MG63 (cell line): ENCODE measurements at places on chromosomes 5 and 9. TPM values are rescaled to one million over a fixed set of nuclear protein-coding genes. Genes with fewer than 3 reads are reported as not detected.
A peak's percentile ranks its signal among the peaks of the same experiment; 100 is the strongest.

Gene CDKN2B-AS1
- total RNA-seq: not detected in 2 replicates

Gene SLC45A2
- total RNA-seq: not detected in 2 replicates

Gene FRMD3
- 1.1 TPM in 1 of 2 replicates, not detected in the other for total RNA-seq

DNA sequence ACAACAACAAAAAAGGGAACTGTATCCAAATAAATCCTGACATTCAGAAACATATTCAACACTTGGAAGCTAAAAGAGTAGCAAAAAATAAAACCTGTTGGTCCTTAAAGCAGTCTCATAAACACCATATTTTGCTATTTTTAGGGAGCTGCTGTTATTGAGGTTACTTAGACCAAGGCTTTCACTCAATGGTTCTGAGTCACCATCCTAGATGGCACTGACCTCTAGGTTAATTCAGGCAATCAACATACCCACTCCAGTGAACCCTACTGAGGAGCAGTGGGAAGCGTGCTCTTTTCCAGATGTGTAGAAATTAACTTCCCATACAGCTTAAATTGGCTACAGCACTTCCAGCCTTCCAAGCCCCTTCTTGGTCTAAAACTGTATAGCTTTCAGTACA is 5.2 kb downstream of the GNAQ start:
- peak; percentile 31 for DNase-seq

DNA sequence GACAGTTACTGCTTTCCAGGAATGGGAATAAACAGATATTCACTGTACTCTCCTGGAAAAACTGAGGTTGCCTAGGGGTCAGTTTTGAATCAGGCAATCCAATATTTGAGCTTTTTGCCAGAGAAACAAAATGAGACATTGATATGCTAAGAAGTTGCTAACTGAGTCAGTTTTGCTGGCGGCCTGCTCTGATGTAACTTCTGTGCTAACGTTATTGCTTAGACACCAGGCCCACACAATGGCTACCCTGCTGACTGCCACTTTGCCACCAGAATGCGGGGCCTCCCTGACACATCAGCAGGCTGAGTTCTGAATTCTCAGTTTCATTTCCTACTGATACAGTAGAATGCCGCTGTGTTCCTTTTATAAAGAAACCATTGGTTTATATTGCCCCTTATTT is 18.2 kb upstream of the ZNF618 start:
- DNase-seq: no peak

DNA sequence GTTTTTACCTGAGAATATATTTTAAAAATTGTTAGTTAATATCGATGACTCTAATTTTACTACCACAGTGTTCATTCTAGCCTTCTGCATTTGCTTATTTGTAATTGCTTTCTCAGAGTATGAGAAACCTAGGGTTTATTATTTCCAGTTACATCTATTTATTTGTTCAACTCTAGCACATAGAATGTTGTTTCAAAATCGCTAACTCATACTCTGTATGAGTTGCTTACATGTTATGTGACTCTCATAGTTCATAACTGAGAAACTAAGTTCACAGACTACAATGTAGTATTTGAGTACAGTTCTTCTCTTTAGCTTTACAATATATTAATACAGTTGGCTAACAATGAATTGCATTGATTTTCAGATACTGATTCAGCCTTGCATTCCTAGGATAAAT is 103.2 kb downstream of the MACROH2A1 start:
- no peak for DNase-seq

DNA sequence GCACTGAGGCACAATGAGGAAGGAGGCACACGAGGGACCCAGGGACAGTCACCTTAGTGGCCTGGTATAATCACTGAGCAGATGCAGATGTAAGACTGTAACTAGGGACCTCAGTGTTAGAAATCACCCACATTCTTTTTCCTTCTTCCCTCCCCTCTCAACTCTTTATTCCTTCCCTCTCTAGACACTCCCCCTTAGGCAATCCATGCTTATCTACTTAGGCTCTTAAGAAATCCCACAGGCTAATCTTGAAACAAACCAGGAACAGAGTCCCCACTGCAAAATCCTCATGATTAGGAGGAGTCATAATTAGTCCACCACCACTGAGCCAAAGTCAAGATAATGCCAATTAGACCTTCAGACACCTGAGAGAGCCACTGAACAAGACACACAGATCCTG is 84.7 kb downstream of the ELAVL2 start:
- no peak for DNase-seq

GRCh38 chr9:6506571-6506970 is 93.6 kb downstream of the UHRF2 start:
- no peak for DNase-seq

Gene SPINK7
- not detected in 2 replicates for total RNA-seq

Gene HAND1
- 2.3 and 7.4 TPM in 2 replicates for total RNA-seq

Gene PDE8B
- total RNA-seq: 0.26 and 0.62 TPM in 2 replicates

- no peak for DNase-seq
Measured at GRCh38 chr5:75616371-75616881, 5.2 kb downstream of the ANKDD1B start.

DNA sequence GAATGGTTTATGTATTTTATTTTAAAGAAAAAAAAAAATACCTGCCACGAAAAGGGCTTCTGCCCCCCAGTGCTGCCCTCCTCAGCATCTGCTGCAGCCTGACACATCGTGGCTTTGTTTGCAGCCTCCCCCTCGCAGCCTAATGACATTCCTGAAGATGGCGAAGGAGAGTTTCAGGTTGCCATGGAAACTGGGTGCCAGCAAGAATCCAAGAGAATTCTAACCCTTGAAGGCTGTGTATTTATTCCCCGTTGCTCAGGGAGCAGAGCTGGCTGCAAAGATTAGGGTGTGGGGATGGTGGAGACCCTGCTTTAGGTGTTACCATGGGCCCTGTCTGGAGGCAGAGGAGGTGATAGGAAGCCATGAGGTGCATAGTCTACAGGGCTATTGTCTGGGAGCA is 126.6 kb downstream of the NSG2 start:
- no peak for DNase-seq

DNA sequence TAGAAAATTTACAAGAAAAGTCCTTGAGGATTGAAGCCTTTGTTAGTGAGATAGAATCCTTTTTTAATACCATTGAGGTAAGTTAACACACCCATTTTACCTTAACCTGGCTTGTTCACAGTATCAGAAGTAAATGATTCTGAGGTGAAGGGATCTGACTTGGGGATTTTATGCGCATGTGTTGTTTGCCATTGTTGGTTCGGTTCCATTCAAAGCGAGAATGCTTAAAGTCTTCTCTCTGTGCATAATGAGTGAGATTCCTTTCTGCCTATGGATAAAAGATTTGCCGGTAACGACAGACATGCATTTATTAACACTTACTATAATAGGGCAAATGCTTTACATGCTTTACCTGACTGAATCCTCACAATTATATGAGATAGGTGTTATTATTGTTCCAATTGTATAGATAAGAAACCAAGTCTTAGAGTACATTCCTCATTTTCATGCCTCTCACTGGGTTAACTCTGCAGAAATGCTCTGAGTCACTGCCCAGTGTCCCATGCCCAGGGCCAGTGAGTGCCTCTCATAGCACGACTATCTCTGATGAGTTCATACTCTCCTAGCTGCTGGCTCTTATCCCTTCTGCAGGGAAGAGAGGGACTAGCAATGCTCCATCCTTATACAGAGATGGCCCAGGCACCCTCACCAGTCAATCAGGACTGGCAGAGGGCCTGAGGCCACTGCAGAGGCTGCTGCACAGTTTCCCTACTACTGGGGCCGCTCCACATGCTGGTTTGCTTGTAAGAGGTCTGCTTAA is 54.4 kb downstream of the CMYA5 start:
- peak; percentile 18 for DNase-seq

GRCh38 chr5:4860631-4861030 is 279.5 kb upstream of the ADAMTS16 start:
- no peak for DNase-seq

Gene NR6A1
- total RNA-seq: 0.37 and 2.5 TPM in 2 replicates
